Fibroblast of villous mesenchyme (primary cell): ENCODE measurements at places on chromosomes 12 and 14.

GRCh38 chr14:65850429-65851135 is 438.1 kb downstream of the FUT8 start:
- DNase-seq: no peak

DNA sequence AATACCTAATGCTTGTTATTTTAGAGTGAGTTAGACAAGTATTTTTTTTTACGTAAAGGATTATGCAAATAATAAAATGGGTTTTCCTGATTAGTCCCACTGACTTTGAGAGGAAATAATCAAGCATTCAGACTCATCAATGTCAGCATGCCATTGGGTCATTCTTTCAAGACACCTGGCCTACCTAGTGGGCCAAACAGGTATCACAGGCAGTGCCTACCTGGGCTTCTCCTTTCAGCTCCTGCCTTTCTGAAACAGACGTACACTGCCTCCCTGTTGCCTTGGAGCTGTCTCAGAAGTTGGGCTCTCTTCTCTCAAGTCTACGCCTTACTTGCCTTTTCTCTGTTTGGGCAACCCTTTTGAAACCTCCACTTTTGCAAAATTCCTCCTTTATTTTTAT is 545.6 kb downstream of the SNAPC1 start:
- DNase-seq: no peak

DNA sequence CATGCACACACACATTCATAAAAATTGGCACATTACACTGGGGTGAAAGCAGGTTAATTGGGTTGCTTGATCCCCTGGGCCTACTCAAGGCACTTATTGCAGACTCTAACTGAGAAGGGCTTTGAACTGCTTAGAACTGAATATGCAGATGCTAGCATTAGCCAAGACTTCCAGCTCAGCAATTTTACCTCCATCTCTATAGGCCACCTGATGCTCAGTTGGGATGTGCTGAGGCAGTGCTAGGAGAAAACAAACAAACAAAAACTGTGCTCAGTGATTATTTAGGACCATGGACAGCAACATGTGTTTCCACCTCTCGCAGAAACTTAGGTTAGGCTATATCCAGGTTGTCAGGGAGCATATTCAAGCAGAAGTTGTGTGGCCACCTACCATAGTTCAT is 124.8 kb upstream of the WSCD2 start:
- peak; percentile 2 for DNase-seq

- DNase-seq: no peak
Measured at GRCh38 chr12:43145481-43145880, 406.5 kb downstream of the ADAMTS20 start.

- DNase-seq: no peak
Measured at GRCh38 chr12:108190529-108190928, 61.4 kb downstream of the WSCD2 start.

- no peak for DNase-seq
Measured at GRCh38 chr12:14694970-14695369, 1.4 kb downstream of the GUCY2C start.

- DNase-seq: no peak
Measured at GRCh38 chr12:78275886-78276285, 445.2 kb downstream of the NAV3 start.

- no peak for DNase-seq
Measured at GRCh38 chr12:1821805-1822204, 1.4 kb downstream of the LRTM2 start.

GRCh38 chr12:113260127-113260526 is 38.9 kb downstream of the TPCN1 start:
- no peak for DNase-seq

DNA sequence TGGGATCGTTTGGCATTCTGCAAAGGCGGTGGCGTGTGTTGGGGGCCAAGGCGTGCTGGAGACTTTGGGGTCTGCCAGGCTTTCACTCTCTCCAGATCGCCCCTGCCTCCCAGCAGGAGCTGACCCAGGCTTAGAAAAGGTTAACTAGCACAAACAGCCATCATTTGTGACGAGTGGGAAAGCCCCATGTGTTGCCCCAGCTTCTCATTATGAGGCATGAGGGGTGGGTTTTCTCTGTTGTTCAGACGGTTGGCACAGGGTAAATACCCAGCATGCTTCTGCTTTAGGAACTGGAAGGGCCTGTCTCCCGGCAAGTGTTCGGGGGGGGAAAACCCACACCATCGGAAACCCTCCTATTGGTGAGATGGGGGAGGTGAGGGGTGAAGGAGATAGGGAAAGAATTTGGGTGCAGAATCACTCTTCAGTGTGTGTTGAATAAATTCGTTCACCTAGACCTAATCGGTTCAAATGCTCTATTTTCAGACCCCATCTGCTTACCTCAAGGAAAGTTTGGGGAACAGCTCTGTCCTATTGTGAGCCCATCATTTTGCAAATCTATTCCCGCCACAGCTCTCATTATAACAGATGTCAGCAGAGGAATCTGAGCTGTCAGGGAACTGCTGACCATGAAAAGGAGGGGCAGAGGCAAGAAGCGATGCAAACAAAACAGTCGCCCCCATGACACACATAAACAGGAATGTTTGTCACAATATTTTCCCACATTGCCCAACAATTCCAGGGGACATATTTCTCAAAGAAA is 34.7 kb upstream of the C12orf42 start:
- no peak for DNase-seq

DNA sequence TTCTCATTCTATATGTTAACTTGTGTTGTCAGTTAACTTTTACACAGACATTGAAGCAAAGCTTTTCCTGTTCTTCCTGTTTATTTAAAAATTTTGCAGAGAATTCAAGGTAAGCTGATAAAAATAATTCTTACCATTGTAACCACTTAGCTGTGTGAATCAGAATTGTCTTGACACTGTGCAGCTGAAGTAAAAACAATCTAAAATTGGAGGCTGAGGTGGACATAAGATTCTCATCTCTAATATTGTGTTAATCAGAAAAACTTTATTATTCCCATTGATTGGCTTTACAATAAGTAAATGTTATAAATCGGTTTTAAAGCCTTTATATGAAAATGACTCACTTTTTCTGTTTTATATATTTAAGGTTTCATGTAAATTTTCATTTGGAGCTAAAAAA is 240.3 kb upstream of the PLEKHG7 start:
- DNase-seq: no peak

DNA sequence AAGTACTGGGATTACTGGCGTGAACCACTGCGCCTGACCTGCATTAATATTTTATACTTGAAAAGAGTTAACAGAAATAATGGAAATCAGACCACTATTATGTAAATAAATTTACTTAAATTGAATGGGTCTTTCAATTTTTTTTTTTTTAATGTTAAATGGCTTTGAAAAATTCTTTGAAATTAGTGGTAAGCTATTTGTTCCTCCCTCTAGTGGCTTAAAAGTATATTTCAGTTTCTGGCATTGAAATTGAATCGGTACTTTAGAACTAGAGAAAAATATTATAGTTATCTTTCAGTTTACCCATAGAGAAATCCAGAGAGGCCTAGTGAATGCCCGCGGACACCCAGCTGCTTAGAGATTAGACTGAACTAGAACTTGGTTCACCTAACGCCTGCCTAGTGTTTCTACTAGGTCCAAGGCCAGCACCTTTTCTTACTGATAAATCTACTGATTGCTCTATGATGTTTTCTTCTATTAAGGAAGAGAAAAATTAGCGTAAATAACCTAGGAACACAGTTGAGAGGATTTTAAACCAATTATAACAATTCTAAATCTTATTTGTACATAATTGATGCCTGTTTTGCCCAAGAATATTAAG is 106.5 kb downstream of the EML1 start:
- DNase-seq: peak; percentile 36

- no peak for DNase-seq
Measured at GRCh38 chr12:33313476-33313875, 126.1 kb downstream of the SYT10 start.

DNA sequence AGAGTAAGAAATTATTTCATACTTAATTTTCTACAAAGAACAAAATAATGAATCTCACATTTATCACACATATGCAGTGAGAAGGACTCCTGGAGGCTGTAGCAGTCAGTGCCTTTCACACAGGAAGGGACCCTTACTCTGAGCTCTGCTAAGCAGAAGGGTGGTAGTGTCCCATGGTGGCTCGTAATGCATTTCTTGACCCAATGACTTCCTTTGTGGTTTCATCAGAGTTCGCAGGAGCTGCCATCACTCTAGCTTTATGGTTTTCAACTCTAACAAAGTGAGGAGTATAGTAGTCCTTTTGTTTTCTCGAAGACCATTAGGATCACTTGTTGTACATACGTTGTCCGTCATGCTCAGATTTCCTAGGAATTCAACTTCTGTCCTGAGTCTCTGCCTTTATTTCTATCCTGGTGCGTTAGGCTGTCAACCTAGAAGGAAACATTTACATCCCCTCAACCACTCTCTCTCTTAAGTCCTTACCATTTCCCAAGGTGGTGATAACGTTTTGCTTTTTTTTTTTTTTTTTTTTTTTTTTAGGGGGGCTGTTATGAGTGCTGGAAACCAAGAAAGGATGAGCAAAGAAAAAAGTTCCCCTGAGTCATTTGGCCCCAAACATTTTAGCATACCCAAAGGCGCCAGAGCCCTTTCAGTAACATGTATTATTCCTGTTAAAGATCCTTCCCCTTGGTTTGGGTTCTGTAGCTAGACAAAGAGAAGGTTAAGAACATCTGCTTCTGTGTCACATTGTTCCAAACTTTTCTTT is 37.2 kb downstream of the GABARAPL1 start:
- DNase-seq: no peak
